ENCODE measurements at places on chromosomes 4 and X. TPM values are rescaled to one million over a fixed set of nuclear protein-coding genes. Genes with fewer than 3 reads are reported as not detected.

The DCAF4L1 gene
- total RNA-seq = 0.17 TPM

The SLC10A4 gene
- 3.6 TPM for total RNA-seq

The CENPVL2 gene
- 2.9 TPM for total RNA-seq

The CITED1 gene
- 2.2 TPM for total RNA-seq

The AMBN gene
- total RNA-seq = not detected

The GPRASP2 gene
- total RNA-seq = 19.1 TPM

- no peaks in the 10 kb centered on the region for H3K36me3 ChIP-seq
- DNase-seq = no peak
- H3K27me3 ChIP-seq = no peaks in the 10 kb centered on the region
- no peak overlapping the region for H3K4me3 ChIP-seq
- H3K27ac ChIP-seq = no peak overlapping the region
These were observed 174.8 kb downstream of the HHIP start for GRCh38 chr4:144820728-144821085.

DNA sequence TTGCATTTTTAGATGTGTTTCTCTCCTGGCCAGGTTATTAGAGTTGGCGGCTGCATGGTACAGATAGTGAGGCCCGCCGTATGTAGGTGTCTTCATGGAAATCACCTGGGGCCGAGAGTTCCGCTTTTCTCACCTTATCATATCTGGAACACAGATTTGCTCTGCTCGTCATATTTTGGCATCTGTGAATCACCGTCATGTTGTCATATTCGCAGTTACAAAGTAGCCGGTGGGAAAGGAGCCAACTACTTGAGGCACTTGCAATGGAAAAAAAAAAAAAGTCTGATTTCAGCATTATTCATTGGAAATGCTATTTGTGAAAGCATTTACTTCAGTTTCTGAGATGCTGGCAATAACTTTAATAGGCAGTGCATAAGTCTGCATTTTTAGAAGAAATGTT is 1715.2 kb upstream of the TENM3 start:
- peaks cover 7% of the 10 kb centered on the region for H3K4me1 ChIP-seq
- no peak for DNase-seq
- no peak overlapping the region for H3K27ac ChIP-seq
- no peak overlapping the region for H3K4me3 ChIP-seq
- H3K27me3 ChIP-seq = no peaks in the 10 kb centered on the region
- no peaks in the 10 kb centered on the region for H3K36me3 ChIP-seq

DNA sequence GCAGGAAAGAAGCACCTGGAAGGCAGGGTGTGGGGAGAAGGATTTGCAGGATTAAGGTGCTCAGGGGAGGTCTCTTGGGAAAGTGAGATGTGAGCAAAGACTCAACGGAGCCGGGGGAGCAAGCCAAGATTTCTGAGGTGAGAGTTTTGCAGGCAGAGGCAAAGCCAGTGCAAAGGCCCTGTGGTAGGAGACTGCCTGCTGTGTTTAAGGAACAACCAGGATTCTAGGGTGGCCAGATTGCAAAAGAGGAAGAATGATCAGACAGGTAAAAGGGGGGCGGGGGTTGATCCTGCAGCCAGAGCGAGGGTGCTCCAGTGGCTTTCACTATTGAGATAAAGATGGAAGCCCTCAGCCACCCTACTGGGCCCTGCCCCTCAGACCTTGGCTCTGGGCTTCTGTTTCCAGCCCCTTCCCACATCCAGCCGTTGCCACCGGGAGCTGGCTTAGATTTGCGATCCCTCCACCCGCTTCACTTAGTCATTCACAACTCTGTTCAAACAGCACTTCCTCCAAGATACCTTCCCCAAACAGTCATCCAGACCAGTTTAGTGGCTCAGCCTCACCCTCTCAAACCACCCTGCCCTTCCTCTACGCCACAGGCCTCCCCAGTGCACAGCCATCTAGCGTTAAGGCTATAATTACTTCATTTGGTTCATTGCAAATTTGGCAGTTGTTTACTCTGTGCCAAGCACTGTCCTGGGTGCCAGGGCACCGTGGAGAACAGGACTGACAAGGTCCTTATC is 23.3 kb upstream of the BCOR start:
- H3K4me1 ChIP-seq = peaks cover 8% of the 10 kb centered on the region
- H3K36me3 ChIP-seq = no peaks in the 10 kb centered on the region
- no peak overlapping the region for H3K4me3 ChIP-seq

GRCh38 chr4:84401701-84402306 is 97.3 kb downstream of the NKX6-1 start:
- no peak overlapping the region for H3K27ac ChIP-seq
- H3K4me1 ChIP-seq = no peaks in the 10 kb centered on the region
- no peak overlapping the region for H3K4me3 ChIP-seq
- no peaks in the 10 kb centered on the region for H3K36me3 ChIP-seq

DNA sequence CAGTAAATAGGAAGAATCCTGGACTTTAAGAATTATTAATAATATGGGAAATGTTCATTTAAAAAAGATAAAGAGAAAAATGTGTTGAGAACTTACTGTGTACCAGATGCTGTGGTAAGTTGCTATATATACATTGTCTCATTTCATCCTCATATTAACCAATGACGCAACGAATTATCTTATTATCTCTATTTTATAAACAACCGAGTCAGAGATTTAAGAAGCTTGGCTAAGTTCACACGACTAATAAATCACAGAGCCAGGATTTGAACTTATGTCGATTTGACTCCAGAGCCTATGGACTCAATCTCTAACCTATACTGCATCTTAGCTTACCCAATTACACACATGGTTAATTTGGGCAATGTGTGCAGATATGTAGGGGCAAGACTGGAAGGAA is 15.5 kb upstream of the DCTD start:
- H3K4me1 ChIP-seq = no peaks in the 10 kb centered on the region
- H3K4me3 ChIP-seq = no peak overlapping the region
- no peak overlapping the region for H3K27ac ChIP-seq
- H3K27me3 ChIP-seq = no peaks in the 10 kb centered on the region

DNA sequence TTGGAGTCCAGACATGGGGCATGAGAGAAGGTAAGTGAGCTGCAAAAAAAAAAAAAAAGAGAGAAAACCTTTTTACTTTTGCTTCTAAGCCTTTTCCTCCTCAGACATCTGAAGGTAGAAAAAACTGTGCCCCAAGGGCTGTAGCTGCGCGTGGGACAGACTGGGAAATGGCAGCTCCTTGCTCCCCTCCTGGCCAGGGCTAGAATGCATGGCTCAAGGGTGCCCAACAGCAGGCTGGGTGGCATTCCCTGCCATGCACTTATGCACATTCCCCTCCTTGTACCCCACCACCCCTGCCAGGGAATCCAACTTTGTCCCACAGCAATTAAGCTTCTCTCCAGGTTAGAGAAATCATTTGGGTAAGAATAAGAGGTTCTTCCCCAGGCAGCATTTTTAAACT is 421.2 kb downstream of the TRAM1L1 start:
- H3K4me1 ChIP-seq = no peaks in the 10 kb centered on the region
- H3K4me3 ChIP-seq = no peak overlapping the region
- no peaks in the 10 kb centered on the region for H3K27me3 ChIP-seq
- no peaks in the 10 kb centered on the region for H3K36me3 ChIP-seq
- H3K27ac ChIP-seq = no peak overlapping the region
- no peak for DNase-seq

GRCh38 chrX:47158131-47158530 is 13.1 kb downstream of the RBM10 start:
- H3K27ac ChIP-seq = no peak overlapping the region
- H3K4me3 ChIP-seq = no peak overlapping the region
- no peaks in the 10 kb centered on the region for H3K4me1 ChIP-seq

DNA sequence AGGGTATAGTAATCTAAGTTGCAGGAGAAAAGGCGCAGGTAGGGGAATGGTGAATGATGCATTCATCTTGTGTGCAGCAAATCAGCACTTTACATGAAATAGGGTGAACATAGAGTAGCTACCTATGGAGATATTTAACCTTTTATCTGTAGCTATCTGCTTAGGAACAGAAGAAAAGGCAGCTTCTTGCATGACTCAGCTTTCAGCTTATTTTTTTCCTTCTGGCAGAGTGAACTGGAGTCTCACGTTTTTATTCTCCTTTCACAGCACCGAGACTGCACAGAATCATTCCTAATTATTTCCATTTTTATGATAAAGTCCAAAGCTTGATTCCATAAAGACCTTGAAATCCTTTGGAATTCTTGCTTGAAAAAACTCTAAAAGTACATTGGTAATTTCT is 4.8 kb upstream of the SCOC start:
- H3K27me3 ChIP-seq = no peaks in the 10 kb centered on the region
- H3K4me1 ChIP-seq = peaks cover 4% of the 10 kb centered on the region
- no peak overlapping the region for H3K4me3 ChIP-seq
- no peaks in the 10 kb centered on the region for H3K36me3 ChIP-seq

GRCh38 chr4:73823760-73824159 is 12.7 kb upstream of the CXCL6 start:
- no peak overlapping the region for H3K4me3 ChIP-seq
- DNase-seq = no peak
- no peaks in the 10 kb centered on the region for H3K4me1 ChIP-seq
- no peaks in the 10 kb centered on the region for H3K27me3 ChIP-seq
- no peak overlapping the region for H3K27ac ChIP-seq

- no peak for DNase-seq
- no peaks in the 10 kb centered on the region for H3K36me3 ChIP-seq
These were observed 77.1 kb upstream of the UCP1 start for GRCh38 chr4:140645614-140646412.

DNA sequence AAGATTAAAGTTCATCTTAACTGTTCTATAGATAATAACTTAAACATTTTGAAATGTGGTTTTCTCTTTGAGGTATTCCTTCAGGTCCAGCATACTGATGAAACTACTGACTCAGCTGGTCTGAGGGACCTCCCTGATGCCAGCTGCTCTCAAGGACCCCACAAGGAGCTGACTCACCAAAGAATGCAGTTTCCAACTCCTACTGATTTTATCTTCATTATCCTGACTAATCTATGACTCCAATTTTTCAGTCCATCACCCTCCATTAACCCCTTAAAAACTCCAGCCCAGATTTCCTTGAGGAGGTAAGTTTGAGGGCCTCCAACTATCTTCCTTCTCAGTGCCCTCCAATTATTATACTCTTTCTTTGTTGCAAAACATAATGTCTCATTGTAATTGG is 1.4 kb upstream of the UGT2B4 start:
- DNase-seq = no peak
- H3K4me1 ChIP-seq = no peaks in the 10 kb centered on the region
- no peaks in the 10 kb centered on the region for H3K36me3 ChIP-seq
- H3K27me3 ChIP-seq = no peaks in the 10 kb centered on the region

DNA sequence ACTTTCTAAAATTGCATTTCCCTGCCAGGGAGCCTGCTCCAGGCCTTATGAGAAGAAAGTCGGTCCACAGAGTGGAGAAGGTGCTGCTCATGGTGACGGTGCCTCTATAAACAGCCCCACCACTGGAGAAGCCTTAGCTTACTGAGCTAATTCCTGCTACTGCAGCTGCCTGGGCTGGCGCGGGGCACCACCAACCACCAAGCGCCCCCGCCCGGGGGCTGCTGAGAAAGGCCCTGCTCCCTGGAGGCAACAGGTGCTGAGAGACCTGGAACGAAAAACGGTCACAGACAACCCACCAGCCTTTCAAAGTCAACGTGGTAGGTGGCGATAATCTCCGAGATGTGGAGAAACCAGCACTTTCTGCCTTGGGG is 2.9 kb downstream of the HCFC1 start:
- no peak overlapping the region for H3K27ac ChIP-seq
- H3K27me3 ChIP-seq = no peaks in the 10 kb centered on the region
- H3K4me3 ChIP-seq = peak overlapping the region; percentile 99
- no peak for DNase-seq
- peaks cover 9% of the 10 kb centered on the region for H3K4me1 ChIP-seq

DNA sequence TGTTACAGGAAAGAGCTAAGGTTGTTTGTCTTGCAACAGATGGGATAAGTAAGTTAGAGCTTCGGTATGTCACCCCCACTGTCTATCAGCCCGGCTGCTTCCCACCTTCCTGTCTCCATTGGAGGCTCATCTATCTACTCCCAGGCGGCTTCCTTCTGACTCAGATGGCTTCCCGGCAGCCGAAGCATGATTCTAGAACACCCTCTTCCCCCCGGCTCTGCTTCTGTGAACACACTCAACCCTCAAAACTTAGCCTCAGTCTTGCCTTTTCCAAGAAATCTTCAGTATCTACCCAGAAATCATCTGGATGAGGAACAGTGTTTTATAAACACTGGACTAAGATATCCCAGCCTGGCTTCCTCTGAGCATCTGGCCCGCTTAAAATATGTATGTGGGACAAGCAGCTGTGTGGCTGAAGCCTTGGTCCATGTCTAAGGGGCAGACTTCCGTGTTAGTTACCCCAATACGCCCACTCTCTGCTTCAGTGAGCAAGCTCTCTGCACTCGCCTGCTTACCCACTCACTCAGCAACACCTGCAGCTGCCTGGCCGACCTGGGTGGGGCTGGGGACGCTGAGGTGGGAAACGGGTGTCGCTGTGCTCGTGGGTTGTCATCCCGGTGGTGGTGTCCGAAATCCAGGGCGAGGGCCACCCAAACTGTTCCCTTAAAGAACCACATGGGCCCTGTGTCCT is 12.0 kb upstream of the SLC2A9 start:
- no peaks in the 10 kb centered on the region for H3K27me3 ChIP-seq
- H3K4me1 ChIP-seq = no peaks in the 10 kb centered on the region
- H3K27ac ChIP-seq = no peak overlapping the region
- no peak overlapping the region for H3K4me3 ChIP-seq

DNA sequence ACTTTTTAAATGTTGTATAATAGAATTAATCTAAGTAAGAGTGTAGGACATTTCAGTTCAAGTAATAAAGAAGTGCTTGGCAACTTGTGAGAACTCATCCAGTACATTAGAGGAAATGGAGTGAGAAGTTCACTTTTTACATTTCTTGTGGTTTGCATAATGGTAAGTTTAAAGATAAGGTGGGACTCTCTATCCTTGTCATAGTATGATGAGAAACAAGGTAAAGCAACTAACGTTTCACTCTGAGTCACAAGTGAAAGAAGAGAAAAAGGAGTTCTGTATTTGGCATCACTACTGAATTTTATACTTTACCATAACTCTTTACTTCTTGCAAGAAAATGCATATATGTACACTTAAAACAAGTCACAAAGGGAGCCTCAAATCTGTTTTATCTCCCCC is 219.4 kb downstream of the SLC4A4 start:
- no peaks in the 10 kb centered on the region for H3K36me3 ChIP-seq
- no peak overlapping the region for H3K27ac ChIP-seq
- no peaks in the 10 kb centered on the region for H3K27me3 ChIP-seq
- no peak overlapping the region for H3K4me3 ChIP-seq
- no peaks in the 10 kb centered on the region for H3K4me1 ChIP-seq

DNA sequence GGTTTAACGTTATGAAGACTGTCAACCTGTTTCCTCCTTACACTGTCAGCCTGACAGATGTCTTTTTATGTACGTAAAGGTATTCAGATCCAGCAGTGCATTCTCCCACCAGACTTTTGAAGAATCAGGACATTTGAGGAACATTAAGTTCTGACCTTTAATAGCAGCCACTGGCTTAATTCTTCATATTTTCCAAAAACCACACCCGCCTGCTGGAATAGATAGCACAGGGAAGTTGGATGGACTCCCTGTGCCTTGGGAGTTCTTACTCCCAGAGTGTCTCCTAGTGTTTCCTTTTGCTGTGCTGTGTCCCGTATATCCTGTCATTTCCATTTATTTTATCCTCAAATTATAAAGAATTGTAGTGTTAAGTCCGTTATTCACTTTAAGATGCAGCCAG is 94.5 kb downstream of the AFF1 start:
- no peak overlapping the region for H3K4me3 ChIP-seq
- no peak overlapping the region for H3K27ac ChIP-seq
- H3K27me3 ChIP-seq = no peaks in the 10 kb centered on the region
